ENCODE measurements at places on chromosomes 16 and 17.

DNA sequence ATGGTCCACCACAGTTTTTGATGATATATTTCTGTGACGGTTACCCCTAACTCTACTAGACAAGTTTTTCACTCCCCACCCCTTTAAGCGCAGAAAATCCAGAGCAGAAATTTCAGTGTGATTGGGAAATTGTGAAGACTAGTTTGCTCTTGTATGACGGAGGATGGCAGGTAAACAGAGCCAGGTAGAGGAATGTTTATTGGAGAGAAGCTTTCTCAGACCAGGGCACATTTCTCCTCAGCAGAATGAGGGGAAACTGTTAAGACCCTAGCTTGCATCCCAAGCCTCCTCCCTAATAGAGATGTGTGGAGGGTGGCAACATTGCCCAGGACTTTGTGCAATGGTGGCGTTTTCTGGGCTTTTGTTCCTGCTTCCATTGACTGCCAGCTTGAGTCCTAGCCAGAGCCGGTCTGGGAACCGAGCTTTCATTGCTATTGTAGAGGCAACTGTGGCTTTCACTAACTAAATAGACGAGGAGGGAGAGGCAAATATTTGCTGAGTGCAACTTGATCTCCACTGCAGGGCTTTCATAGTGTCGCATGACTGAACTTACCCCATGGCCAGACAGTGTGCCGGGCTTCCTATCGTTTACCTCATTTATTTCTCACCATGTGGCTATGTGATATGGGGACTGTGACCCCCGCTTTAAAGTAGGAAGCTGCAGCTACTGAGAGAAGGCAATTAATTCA, 159.6 kb upstream of the MPHOSPH6 start:
- DNase-seq, result no peak

DNA sequence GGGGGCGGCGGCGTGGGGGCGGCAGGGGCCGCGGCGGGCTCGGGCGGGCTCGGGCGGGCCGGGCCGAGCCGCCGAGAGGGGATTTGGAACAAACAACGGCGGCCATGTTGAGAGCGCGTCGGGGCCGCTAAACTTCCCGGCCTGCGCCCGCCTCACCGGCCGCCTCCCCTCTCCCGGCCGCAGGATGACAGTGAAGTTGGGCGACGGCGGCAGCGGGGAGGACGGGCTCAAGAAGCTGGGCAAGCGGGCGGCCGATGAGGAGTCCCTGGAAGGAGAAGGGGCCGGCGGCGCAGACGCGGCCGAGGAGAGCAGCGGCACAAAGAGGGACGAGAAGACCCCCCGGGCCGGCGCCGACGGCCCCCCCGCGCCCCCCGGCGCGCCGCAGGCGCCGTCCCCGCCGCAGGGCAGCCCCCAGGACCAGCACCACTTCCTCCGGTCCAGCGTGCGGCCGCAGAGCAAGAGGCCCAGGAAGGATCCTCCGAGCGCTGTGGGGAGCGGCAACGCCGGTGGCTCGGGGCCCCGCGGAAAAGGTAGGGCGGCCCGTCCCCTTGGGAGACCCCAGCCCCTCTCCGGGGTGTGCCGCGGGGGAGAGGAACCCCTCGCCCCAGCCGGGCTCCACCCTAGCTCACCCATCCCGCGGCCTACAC, 2.4 kb downstream of the CRAMP1 start:
- no peak for DNase-seq

DNA sequence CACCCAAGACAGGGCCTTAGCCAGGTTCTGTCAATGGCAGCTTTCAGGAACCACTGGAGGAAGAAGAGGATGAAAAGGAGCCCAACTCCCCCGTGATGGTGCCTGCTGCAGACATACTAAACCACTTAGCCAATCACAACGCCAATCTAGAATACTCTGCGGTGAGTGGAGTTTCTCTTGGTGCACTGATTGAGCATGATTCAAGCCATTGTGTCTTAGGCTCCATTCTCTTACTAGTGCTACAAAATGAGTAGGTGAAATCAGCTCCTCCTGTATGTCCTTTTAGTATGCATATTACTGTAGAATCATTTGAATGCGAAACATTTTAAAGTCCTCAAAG, 1.4 kb downstream of the SETD6 start:
- no peak for DNase-seq

GRCh38 chr17:66273586-66273848, 28.9 kb upstream of the PRKCA start:
- no peak for DNase-seq

- no peak for DNase-seq
Observed at GRCh38 chr17:44787271-44787940, 28.6 kb downstream of the ADAM11 start.

DNA sequence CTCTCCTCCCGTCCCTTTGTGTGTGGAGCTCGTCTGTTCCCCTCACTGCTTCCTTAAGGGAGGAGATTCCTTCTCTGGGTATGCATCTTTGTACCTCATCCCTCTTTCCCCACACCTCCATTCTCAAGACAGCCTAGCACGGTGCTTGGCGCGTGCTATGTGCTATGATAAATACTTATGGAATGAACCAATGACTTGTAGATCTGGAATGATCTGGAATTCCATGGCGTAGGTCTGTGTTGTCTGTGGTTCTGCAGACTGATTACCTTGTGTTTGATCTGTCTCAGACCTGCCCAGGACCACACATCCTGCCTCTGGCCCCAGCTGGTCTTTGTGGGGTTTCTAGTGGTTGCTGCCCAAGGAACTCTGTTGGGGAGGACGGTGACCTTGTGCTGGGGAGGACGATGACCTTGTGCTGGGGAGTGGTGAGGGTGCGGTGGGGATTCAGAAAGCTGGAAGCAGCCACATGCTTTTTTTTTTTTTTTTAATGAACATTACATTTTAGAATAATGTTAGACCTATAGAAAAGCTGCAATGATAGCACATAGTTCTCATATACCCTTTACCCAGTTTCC, 33.5 kb upstream of the ETV4 start:
- DNase-seq, result no peak

DNA sequence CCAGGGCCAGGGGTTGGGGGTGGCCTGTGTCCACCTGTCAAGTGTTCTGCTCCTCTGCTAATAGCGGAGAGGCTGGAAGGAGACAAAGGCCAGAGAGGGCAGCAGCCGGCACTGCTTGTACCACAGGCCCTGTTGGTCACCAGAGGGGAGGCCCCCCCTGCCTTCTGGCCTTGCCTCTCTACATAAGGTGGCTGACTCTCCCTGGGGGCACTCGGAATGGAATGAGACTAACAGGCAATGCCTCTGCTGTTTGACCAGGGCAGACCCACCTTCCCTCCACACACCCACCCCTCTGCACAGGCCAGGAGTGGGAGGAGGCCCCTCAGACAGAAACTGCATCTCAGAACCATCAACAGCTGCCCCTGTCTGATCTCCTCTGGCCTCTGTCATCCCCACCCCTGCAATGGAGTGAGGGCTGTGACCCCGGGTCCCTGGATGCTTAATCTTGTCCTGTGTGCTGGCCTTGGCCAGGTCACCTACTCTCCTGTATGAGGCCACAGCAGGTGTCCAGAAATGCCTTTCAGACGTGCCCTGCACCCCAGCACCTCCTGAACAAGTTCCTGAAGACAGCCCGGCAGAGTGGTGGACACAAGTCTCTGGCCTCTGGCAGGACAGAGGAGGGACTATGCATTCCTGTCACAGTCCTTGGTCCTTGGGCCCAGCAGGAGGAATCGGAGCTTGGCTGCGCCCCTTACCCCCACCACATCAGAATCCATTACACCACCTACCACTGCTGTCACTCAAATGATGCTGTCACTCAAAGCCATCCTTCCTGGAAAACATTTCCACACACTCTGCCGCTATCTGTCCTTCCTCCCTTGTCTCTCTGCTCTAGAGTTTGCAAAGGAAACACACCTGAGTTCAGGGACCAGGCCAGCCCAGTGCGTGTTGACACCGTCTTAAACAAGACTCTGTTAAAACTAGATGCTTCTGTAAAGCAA, 107.5 kb upstream of the ZNF750 start:
- no peak for DNase-seq

GRCh38 chr16:12723681-12724080, 80.0 kb downstream of the CPPED1 start:
- no peak for DNase-seq

DNA sequence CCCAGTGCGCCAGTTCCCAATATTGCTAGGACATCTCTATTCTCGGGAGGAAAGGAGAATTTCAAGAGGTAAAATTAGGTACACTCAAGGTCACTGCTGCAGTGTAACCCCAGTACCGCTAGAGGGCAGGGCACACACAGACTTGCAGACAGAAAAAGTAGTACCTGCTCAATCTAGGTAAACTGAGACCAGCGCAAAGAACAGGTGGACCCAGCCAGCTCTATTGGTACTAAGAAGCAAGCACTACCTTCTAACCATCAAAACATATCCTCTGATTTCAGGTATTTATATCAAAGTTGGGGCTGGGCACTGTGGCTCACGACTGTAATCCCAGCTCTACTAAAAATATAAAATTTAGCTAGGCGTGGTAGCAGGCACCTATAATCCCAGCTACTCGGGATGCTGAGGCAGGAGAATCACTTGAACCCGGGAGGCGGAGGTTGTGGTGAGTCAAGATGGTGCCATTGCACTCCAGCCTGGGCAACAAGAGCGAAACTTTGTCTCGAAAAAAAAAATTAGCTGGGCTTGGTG, 3.6 kb upstream of the WDR81 start:
- DNase-seq, result peak; percentile 60

- no peak for DNase-seq
Observed at GRCh38 chr17:79849953-79850352, 10.7 kb upstream of the CBX4 start.

- no peak for DNase-seq
Observed at GRCh38 chr16:27722207-27722606, 172.3 kb downstream of the KATNIP start.

GRCh38 chr16:745739-746138, 4.9 kb upstream of the CIAO3 start:
- DNase-seq, result no peak

DNA sequence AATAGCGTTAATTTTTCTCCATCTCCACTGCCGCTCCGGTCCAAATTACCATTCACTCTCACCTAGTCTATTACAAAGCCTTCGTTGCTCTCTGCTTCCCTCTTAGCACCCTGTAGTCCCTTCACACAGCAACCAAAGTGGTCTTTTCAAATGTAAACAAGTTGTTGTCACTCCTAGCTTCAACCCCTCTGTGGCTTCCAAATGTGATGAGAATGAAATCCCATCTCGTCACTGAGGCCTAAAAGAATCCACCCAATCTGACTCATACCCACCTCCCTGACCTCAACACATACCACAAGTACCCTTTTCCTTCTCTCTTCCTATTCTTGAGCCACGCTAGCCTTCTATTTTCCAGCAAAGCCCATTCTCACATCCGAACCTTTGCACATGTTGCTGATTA, 2.2 kb upstream of the PELP1 start:
- DNase-seq, result no peak

- no peak for DNase-seq
Observed at GRCh38 chr16:49701789-49702494, 154.0 kb downstream of the ZNF423 start.

DNA sequence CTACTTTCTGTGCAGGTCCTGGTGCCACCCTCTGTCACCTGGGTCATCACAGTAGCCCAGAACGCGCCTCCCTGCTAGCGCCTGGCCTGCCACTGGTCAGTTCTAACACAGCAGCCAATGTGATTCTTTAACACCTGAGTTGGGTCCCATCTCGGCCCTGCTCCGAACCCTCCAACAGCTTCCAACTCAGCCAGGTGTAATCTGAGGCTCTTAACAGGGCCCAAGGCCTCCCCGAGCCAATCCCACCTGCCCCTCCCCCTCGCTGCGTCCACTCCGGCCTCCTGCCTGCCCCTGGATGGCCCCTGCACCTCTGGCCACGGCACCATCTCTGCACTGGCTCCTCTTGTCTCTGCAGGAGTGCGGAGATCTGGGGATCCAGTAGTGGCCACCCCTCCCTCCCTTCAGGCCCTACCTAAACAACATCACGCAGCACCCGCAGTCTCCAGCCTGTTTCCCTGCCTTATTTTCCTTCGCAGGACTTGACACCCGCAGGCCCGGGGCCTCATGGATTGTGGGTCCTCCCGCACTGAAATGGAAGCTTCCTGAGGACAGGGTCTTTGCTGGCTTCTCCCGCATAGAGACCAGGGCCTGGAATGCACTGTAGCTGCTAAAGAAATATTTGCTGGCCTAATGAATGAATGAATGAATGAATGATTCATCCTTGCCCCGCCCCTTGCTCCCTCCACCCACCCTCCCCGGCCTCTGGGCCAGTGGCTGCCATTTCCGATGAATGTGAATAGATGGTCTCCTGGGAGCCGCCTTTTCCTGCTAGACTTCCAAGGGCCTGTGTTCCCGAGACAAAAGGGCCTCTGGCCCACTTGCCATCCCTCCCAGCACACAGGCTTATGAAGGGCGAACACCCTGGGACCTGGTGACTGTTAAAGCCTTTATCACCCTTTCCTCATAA, 174.8 kb upstream of the FOXF1 start:
- DNase-seq, result no peak

DNA sequence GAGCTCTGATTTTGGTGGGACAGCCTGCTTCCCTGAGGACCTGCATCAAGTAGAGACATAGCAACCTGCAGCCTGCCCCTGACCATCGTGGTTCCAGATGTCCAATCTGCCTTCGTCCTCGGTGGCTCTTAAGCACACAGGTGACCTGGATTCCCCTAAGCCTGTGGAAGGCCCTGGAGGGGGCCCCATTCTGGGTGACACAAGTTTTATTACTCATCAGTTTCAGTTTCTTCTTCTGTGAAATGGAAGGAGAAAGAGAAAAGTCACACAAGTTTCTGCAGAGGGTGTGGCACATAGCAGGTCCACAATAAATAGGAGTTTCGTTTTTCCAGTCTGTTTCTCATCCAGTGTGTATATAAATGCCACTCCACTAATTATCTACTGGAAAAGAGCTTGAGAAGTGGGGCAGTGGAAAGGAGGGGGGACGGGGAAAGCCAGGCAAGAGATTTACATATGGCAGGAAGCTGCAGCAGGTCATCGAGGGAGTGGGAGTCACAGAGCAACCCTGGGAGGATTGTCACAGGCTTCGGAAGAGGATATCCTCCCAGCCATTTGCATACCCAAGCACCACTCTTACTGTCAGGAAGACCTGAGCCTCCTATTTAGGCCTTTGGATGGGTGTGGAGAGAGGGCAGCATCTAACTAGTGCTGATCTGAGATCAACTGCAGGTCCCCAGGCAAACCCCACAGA, 10.0 kb upstream of the NOS2 start:
- DNase-seq, result no peak

GRCh38 chr17:9557161-9557755, 18.4 kb downstream of the STX8 start:
- no peak for DNase-seq

DNA sequence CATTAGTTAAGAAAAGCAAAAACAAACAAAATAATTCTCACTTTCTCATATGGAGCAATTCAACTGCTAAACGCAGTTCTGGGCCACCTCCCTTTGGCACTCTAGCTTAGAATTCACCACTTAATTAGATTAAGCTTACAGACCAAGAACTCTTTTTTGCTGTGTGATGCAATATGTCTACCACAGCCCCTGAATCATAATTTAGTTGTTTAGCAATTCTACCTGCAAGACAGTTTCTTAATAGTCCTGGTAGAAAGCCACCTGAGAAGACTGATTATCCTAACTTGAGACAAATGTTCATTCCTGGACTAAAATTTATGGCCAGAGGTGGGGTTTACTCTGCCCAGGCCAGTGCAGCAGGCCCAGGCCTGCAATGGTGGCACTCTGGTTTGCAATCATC, 205.9 kb downstream of the HS3ST3A1 start:
- no peak for DNase-seq

GRCh38 chr16:57566436-57566835, 24.0 kb downstream of the ADGRG5 start:
- DNase-seq, result no peak

- DNase-seq, result no peak
Observed at GRCh38 chr16:49470513-49470991, 96.9 kb downstream of the C16orf78 start.

GRCh38 chr16:53664724-53665345, 38.8 kb downstream of the RPGRIP1L start:
- DNase-seq, result no peak

- DNase-seq, result no peak
Observed at GRCh38 chr17:34300652-34301370, 15.3 kb downstream of the CCL11 start.
